ENCODE measurements at places on chromosomes 2 and 18.

DNA sequence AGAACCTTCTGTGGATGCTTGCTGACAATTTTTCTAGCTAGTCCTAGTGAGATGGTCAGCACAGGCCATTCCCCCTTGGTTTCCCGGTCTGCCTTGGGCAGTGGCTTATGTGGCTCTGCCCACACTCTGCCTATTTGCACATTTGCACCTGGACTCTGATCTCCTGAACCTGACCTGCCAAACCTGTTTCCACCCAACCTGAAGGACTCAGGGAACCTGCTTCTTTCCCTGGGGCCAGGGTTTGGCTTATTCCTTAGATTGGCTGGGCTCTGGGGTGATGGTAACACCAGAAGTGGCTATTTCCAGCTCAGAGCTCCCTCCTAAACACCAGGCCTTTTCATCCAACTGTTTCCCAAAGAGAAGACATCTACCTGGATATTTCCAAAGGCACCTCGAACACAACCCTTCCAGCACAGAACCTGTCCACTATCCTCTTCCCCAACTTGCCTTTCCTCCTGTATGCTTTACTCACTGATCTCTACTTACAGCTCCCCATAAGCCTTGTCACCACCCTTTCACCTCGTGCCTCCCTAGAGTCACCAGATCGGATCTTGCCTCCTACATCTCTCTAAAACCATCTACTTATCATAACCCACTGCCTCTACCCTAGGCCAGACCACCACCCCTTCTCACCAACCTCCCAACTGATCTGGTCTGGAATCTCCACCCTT is 5.8 kb upstream of the MTA3 start:
- DNase-seq, result no peak

DNA sequence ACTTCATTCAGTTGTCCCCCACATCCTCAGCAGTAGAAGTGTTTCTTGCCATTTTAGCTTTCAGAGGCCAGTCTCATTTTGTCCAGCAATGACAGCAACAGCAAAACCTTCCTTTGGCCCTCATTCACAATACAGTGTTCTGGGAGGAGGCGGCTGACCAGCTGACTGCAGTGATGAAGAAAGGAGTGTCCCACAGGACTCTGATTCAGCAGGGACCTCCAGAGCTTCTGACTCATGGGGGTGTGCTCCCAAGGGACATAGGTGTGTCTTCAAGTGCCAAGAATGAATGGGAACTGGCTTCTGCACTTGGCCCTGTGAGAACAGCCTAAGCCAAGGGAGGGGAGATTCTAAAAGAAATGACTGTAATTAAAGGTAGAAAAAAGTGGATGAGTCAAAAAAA is 147.0 kb upstream of the PELI1 start:
- DNase-seq, result no peak

GRCh38 chr2:1730015-1730927 is 14.0 kb downstream of the PXDN start:
- no peak for DNase-seq

GRCh38 chr2:202098291-202098690 is 25.2 kb downstream of the KIAA2012 start:
- no peak for DNase-seq

- no peak for DNase-seq
These were observed 111.6 kb downstream of the FAM168B start for GRCh38 chr2:130981667-130982066.

- DNase-seq, result no peak
These were observed 32.1 kb upstream of the CHRNA1 start for GRCh38 chr2:174796319-174796771.

GRCh38 chr2:20986024-20986939 is 57.6 kb downstream of the APOB start:
- DNase-seq, result no peak

DNA sequence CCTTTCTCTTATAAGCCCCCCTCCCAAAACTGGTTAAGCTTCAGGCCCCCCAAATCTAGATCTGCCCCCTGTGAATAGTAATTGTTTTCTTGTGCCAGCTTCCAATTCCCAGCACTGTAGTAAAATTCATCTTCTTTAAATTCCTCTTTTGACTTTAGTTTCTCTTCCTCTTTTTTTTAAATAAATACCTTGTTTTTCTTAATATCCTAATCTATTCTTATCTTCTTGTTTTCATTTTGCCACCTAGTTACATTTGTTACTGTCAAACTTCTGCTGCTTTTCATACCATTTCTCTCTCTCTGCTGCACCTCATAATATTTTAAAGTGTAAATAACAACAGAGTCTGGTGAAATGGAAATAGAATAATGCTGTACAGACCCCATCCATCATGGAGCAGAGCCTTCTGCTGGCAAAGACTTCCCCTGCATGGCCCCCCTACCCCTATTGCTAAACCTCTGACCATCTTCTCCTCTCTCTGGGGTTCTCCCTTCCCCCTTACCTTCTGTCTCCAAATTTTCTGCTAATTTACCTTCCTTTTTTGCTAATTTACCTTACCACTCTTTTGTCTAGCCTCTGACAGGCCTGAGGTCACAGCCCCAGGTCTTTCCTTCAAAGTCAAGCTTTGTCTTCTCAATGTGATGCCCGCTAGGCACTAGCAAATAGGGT is 94.9 kb upstream of the PAPOLG start:
- peak; percentile 26 for DNase-seq

DNA sequence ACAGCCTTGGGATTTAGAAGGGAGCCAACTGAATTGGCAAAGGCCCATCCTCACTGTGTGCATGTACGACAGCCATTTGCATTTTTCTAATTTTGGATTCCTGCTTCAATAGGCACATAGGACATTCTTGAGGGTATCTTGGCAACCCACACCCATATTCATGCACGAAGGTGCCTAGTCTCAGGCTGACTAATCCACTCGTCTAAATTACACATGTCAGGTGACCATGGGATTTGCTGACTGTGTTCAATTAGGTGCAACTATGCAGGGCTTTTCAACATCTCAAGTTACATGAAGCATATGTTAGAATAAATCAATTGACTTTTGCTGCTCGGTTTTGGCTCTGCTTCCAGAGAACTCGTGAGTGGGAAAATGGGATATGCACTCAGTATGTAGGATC is 249.7 kb downstream of the SP3 start:
- DNase-seq, result no peak

DNA sequence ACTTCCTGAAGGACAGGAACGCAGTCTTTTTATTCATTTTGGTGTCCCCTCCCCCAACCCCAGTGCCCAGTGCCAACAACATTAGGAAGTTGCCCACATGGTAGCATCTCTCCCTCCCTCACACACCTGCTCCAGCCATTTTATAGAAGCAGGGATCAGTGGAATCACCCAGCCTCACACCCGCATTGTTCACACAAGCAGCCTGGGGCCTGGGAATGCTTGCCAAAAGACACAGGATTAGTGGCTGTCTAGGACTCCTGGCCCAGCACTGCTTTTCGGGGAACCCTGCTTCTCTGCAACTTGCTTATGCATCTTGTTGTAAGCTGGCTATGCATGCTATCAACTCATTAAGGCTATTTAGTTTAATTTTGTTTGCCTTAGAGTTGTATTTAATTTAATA is 17.9 kb downstream of the TMEM37 start:
- DNase-seq, result no peak

GRCh38 chr2:44952143-44952805 is 10.8 kb downstream of the SIX3 start:
- DNase-seq, result peak; percentile 83

DNA sequence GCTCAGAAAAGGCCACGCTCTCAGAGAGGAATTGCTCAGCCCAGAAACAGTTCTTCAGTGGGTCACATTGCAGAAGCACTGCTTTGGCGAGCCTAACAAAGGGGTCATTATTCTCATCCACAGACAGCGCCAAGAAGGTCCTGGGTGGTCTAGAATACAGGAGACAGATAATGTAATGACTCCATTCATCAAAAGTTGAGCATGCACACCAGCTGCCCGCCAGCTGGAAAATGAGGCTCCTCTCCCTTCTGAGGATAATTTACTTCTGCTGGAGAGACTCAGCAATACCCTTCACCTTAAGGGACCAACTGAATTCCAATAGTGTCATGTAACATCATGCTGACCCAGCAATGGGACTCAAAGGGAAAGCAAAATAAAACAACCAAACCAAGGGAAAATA is 79.9 kb downstream of the TRIB2 start:
- DNase-seq, result no peak

- no peak for DNase-seq
These were observed 115.8 kb upstream of the DTNA start for GRCh38 chr18:34594266-34594665.

- no peak for DNase-seq
These were observed 121.8 kb downstream of the MAIP1 start for GRCh38 chr2:200077210-200077650.

- no peak for DNase-seq
These were observed 330.4 kb downstream of the LPIN1 start for GRCh38 chr2:12076810-12077209.

GRCh38 chr2:39787950-39788349 is 8.9 kb upstream of the THUMPD2 start:
- DNase-seq, result no peak

DNA sequence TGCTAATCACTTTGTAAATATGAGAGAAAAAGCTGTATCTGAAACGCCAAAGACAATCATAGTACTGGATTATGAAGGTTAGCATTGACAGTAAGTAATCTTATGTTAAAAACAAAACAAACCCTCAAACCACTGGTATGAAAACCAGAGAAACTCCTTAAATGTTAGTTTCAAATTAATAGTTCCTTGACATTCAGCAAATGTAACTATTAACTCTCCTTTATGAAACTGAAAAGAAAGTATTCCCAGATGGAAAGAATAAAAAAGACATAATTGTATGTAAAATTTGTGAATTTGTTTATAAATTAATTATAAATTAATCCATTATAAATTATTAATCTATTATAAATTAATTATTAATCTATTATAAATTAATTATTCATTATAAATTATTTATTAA is 12.3 kb downstream of the FASTKD1 start:
- no peak for DNase-seq

GRCh38 chr2:187493877-187494568 is 46.0 kb upstream of the CALCRL start:
- peak; percentile 59 for DNase-seq

DNA sequence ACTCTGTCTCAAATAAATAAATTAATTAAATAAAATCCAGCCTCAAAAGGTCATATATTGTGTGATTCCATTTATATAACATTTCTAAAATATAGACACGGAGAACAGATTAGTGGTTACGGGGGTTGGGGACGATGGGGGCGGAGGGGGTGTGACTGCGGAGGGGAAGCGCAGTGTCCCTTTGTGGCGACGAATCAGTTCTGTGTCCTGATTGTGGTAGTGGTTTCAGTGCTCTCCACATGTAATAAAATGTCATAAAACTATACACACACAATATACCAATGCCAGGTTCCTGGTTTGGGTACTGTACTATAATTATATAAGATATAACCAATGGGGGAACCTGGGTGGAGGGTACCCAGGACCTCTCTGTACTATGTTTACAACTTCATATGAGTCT is 186.4 kb downstream of the ANAPC1 start:
- no peak for DNase-seq

DNA sequence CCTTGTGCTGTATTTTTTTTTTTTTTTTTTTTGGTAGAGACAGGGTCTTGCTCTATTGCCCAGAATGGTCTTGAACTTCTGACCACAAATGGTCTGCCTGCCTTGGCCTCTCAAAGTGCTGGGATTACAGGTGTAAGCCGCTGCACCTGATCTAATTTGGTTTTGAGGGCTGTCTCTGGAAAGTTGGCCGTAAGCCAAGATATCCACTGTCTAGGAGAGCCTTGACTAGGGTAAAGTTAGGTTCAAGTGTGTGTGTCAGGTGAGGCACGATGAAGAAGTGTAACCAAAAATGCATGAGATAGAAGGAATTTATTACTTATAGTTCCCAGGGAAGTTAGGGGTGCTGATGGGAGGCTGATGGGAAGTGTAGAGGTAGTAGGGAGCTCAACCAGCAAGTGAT is 46.7 kb downstream of the INO80C start:
- no peak for DNase-seq

DNA sequence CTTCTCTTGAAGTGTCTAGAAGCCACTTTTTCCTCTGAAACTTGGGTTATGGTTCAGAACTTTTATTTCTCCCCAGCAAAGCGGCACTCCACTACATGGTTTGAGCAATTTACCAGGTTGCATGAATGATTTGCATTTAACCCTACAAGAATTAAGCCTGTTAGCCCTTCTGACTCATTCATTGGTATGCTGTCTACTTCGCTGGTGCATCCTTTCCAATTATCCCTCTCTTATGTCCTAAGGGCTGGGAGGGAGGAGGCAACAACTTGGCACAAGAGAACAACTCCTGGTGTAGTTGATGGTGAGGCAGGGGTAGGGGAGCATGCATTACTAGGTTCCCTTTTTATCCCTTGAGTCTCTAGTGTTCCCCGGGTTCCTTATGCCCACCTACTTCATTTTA is 293.4 kb upstream of the MEX3C start:
- no peak for DNase-seq

DNA sequence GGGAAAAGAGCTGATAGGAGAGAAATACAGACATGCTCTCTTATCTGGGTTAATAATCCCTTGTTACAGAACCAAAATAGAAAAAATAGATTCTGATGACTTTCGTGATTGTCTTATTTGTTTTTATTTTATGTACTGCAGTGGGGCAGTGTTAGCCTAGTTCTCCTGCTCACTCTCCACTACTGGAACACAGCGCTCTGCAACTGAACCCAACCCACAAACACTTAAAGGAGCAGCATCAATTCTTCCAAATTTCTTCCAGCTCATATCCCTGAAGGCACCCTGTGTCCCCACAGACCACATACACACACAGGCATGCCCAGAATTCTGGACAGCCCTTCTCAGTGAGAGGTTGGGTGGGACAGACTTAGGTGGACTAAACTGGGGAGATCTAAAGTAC is 160.6 kb downstream of the SS18 start:
- no peak for DNase-seq

DNA sequence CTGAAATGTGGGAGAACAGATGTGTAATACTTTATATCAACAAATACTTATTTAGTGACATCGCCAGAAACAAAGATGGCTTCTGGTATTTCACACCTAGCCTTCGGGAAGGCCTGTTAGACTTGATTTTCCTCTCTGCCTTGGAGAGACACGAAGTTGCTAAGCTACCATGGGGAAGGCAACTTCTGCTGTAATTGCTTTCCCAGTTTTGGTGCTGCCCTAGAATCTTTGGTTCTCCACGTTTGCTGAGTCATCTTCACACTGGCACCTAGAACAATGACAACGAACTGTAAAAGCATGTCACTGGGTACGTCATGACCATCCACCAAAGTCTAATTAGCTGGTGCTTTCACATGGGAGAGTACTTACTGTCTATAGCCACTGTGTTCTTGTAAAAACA is 58.7 kb upstream of the ACTR3 start:
- no peak for DNase-seq

- no peak for DNase-seq
These were observed 7.6 kb upstream of the AGFG1 start for GRCh38 chr2:227464361-227464760.

GRCh38 chr2:210561475-210561874 is 5.1 kb downstream of the CPS1 start:
- no peak for DNase-seq

GRCh38 chr2:161974461-161974860 is 99.6 kb downstream of the DPP4 start:
- no peak for DNase-seq

GRCh38 chr2:67619204-67619603 is 222.1 kb downstream of the ETAA1 start:
- DNase-seq, result no peak

Data from Kasumi-1 (cell line).